ENCODE measurements at places on chromosomes 11 and 22.

DNA sequence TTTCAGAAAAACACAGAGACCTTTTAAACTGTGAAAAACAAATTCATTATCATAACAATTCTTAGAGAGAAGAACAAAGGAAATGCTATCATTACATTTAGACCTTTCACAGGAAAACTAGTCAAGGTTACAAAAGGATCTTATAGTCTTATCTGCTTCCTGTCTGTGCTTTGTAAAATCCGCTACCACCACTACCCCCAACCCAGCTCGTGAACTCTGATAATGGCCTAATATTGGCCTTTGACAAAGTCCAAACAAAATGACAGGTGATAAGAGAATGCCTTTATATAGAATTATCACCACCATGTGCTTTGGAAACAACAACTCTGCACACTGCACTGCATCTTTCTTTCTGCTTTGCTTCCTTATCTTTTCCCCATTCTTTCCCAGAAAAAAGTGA is 272.5 kb downstream of the SBF2 start:
- no peak for DNase-seq

DNA sequence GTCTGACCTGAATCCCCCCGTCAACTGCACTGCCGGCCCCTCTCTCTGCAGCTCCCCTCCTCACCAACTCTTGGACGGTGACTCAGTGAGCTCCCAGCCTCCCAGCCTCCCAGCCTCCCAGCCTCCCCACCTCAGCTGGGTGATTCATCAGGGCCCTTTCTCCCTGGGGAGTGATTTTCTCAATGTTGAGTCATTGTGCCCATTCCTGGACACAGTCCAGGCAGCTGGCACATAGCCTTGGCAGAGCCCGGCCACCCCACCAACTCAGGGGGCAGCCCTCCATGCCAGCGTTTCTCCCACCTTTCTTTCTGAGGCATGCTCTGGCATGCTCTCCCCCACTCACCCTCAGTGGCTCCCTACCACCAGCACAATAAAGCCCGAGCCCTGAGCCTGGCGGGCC is 30.7 kb downstream of the PDE2A start:
- DNase-seq, result peak; percentile 14

- no peak for DNase-seq
These were observed 177.5 kb downstream of the TMEM135 start for GRCh38 chr11:87215236-87215635.

DNA sequence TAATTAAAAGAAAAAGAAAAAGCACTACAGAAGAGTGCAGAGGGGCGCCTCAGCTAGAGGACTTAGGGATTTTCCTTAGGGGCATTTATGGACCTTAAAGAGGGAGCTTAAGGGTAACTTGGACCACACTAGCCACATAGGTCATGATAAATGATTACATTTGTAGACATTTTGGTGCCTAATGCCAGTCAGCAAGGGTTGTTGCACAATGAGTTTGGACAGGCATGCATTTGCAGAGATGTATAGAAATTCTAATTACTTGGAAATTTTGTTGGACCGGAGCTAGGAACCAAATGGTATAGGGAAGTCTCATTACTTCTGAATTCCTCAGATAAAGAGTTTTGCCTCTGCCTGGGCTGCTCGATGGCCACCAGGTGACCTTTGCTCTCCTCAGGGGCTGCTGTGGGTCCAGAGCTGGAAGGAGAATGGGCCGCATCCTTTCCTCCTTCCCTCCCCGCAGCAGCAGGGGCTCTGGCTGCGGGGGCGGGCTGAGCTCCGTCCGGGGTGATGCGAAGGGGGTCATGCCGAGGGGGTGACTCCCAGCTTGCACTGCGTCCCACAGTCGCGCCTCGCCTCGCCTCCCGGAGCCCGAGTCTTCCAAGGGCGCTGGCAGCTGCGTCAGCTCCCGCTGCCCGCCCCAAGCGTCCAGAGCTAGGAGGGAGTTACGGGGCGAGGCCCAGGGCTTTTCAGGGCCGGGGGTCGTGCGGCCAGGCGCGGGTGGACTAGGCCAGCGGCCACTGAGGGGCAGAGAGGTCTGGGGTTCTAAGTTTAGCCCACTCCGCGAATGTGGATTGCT is 20.3 kb upstream of the MALAT1 start:
- DNase-seq, result peak; percentile 59

GRCh38 chr11:70032943-70033710 is 45.0 kb upstream of the ANO1 start:
- no peak for DNase-seq

- DNase-seq, result peak; percentile 35
These were observed 229.2 kb downstream of the ADAMTS15 start for GRCh38 chr11:130677486-130678153.

DNA sequence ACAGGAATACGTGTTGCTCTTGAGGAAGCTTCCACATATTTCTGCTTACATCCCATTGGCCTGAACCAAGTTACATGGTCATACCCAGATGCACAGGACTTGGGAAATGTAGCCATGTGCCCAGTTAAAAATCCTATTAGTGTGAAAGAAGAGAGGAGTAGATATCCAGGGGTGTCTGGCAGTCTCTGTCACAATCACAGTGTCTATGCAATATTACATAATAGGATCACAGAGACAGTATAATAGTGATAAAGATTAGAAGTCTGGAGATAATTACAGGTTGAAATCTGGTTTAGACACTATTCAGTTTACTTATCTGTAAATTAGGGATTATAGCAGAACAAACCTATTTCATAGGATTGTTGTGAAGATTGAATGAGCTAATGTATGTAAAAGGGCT is 62.6 kb upstream of the SLC6A5 start:
- DNase-seq, result no peak

DNA sequence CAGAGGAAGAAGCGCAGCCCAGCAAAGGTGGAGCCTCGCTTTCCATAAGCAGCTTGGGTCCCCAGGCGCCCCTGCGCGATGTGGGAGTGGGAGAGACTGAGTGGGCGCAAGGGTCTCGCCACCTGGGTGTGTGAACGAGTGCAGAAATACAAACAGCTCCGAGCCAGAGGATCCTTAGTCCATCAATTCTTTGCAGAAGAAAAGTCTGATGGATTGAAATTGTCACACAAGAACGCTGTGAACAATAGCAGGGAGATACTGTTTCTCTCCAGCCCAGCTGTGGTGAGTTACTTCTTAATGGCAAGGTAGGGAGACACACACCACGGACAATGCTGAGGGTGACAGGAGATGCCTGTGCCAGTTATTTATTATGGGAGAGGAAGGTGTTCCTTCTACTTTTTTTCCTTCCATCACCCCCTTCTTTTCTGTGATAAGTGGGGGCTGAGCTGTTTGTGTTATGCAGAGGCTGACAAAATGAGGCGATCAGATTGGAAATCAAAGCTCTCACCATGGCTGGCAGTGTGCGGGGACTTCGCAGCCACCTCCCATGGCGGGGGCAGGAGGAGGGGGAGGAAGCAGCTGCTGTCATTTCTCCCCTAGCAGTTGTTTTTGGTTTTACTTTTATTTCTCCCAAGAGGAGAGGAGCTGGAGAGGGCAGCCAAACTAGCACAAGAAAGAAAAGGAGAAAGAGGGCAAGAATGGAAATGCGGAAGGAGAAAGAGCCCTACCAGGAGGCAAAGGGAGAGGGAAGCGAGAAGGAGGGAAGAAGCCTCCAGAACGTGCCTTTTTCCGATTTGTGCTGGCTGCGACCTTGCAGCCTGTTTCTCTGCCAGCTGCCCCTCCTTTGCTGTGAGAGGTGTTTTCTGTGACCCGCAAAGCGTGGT is 755.8 kb downstream of the NTM start:
- no peak for DNase-seq

DNA sequence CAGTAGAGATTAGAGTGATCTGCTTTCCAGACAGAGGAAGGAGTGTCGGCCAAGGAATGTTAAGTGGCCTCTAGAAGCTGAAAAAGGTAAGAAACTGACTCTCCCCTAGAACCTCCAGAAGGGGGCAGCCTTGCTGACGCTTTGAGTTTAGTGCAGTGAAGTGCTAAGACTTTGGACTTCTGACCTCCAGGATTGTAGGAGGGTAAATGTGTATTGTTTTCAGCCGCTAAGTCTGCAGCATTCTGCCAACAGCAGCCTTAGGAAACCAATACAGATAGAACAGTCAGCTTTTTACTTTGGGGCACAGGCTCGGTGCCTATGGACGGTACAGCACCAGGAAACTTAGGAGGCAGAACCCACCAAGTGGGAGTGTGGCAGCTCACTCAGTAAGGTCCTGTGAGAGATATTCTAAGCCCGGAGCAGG is 3.6 kb upstream of the TBC1D22A start:
- peak; percentile 75 for DNase-seq

DNA sequence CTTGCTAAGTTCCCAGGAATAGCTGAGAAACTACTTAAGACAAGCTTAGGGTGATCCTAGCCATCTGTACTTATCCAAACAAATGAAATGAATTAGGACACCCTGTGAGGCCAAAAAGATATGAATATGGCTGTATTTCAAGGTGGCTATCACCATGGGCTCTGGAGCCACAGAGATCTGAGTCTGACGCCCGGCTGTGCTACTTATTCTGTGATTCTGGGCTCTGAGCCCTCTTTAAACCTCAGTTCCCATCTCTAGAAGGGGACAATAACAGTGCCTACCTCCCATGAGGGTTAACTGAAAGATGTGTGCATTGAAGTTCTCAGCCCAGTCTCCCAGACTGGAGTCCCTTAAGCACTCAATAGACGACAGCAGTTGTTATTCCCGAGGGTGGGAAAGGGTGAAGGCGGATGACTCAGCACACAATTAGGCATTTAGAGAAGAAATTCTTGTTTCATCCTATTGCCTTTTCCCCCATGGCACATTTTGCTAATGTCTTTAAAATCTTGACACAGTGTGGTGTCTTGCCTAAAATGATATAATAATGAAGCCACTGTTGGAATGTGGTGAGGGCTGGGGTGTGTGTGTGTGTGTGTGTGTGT is 132.5 kb downstream of the ADAMTS15 start:
- DNase-seq, result no peak

GRCh38 chr11:17259519-17259918 is 17.0 kb upstream of the NUCB2 start:
- DNase-seq, result no peak

DNA sequence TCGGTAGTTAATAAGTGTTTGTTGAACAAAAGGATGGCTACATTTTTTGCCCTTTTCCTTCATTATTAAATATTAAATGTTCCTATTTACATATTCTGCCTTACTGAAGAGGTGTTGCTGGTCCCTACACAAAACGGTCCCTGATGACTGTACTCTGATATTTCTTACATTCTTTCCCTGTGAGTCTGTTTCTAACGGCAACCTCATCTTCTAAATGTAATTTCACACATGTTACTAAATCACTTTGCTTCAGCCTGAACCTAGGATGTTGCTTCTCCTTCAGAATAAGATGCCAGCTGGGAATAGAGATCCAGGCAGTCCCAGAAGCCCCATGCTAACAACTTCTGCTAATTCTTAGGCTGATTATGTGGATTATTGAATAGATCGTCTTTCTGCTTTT is 50.3 kb downstream of the SPON1 start:
- no peak for DNase-seq

DNA sequence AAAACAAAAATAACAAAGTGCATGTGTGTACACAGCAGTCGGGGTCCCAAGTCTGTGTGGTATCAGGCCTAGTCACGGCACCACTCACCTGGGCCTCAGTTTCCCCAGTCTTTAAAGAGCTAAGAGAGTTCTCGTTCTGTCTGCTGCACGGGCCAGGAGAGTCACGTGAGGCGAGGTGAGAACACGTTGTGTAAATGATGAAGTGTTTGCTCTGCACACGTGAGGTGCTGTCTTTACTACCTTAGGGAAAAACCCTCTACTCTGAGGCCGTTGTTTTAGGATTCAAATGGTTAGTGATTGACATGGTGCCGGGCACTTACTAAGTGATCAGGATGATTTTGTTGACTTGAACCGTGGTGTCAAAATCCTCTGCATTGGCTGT is 86.5 kb upstream of the PPARA start:
- DNase-seq, result peak; percentile 73

DNA sequence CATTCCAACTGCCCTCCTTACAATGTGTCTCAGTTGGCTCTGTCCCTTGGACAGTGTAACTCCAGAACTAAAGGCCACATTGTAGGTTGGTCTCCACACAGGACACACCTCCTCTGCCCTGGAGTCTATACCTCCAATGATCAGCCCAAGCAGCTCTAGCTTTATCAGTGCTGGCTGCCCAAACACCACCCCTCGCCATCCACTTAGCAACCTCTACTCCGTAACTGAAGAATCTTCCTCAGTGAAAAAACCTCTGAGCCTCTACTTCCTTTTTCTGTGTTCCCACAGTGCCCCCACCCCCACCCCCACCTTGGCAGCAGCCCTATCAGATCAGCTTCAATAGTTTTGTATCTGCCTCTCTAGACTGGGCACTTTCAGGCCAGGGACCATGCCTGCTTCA is 33.4 kb downstream of the SERPINH1 start:
- DNase-seq, result no peak

- DNase-seq, result no peak
These were observed 89.2 kb downstream of the GRAMD1B start for GRCh38 chr11:123519055-123519796.

DNA sequence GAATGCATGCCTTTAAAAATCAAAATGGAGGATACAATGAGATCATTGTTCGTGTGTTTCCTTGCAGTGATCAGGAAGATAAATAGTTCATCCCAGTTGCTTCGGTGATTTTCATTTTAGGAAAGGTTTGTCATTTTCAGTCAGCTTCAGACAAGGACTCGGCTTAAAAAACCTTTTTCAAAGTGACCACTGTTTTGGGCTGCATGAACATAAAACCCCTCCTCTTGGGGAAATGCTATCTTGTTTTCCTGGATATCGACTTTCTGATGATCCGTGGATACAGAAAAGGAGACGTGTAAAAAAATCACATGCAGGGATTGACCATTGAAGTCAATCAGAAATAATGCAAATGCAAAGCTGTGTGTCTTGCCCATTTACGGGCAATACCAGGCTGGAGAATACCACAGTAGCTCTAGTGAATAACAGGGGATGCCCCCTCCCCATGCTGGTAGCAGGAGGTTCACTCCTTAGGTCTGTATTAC is 146.8 kb downstream of the MAML2 start:
- no peak for DNase-seq

DNA sequence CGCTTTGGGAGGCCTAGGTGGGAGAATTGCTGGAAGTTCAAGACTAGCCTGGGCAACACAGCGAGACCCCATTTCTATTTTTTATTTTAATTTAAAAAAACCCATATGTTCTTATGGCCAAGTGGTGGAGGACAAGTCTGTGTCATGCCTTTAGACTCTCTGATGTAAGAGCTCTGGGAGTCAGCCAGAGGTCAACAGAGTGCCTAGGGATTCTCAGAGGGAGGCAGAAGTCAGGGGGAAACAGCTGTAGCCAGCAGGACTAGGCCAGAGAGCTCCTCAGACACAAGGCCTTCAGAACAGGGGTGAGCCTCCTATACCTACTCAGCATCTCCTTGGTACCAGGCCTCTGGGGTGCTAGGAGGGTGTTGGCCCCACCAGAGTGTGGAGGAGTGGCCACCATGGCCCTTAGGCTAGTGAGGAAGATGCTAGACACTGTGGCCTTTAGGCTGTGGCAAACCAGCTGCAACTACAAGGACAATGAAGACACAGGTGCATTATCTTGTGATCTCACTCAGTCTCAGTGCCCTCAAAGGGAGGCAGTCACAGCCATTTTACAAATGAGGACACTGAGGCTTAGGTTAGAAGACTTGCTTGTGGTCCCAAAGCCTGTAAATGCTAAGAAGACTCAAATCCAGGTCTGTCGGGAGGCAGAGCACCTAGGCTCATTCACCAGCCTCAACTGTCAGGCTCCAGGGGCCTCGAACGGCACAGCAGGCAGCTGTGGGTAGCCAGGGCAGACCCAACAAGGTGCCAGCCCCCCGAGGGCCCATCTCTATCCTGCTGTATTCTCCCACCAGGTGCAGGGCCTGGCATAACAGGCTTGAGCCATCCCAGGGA is 5.0 kb downstream of the ZP1 start:
- peak; percentile 34 for DNase-seq

All from body of pancreas (tissue), 4 donors.